NCI-H1436 treated with DMSO at 0.1 percent for 48 hours (cell line): ENCODE measurements at places on chromosomes 13 and 19.

DNA sequence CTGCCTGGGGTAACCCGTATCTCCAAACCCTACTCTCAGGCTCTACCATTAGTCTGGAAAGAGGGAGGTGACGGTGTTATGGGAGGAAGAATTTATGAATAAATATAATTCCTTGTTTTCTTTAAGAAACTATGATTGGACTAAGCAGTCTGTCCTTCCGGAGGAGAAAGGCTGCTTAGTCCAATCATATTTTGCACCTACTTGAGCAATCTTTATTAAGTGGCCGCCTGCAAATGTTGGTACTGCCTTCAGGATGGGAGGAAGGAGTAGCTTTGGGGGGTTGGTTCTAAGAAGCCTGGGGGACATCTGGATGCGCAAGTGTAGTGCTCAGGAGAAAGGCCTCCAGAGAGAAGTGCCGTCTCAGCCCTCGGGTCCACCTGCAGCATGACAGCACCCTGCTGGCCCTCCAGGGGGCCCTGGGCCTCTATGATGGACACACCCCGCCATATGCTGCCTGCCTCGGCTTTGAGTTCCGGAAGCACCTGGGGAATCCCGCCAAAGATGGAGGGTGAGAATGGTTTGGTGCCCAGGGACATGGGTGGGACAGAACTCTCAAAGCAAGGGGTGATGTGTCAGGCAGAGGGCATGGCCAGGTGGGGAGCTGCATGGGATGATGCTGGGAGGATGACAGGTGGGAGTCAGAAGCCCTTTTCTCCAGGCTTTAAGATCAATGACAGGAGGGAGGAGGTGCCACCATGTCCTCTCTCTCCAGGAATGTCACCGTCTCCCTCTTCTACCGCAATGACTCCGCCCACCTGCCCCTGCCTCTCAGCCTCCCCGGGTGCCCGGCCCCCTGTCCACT lies 4.1 kb downstream of the ACP4 start:
- DNase-seq: no peak

DNA sequence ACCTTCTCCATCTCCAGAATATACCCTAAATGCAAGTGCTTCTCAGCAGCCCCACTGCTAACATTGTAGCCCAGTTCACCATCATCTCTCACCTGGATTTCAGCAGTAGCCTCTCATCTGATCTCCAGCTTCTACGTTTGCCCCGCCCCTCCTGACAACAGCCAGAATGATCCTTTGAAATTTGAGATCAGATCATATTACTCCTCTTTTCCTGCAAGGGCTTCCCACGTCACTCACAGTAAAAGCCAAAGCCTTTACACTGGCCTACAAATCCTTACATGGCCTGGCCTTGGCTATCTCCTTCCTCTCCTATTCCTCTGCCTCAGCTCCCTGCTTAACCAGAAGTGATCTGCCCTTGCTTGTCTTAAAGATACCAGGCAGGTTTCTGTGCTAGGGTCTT lies 94.3 kb upstream of the NBEA start:
- no peak for DNase-seq

DNA sequence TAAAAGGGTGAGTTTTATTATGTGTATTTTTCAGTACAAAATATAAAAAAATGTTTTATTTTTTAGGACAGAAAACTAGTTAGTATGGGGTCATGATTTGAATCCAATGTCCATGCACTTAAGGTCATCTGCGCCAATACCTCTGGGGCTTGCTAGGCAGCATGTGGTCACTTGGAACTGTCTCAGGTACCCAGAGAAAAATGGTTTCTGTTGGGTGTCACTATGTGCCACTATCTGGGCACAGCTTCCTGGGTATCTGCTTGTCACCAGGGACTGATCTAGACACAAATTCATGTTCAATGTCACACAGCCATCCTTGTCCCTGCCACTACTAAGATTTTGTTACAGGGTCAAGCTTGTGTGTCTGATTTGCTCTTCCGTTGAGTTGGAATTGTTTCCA lies 100.4 kb downstream of the RGCC start:
- no peak for DNase-seq

GRCh38 chr13:113656003-113656588 lies 1.9 kb downstream of the ATP4B start:
- DNase-seq: no peak

DNA sequence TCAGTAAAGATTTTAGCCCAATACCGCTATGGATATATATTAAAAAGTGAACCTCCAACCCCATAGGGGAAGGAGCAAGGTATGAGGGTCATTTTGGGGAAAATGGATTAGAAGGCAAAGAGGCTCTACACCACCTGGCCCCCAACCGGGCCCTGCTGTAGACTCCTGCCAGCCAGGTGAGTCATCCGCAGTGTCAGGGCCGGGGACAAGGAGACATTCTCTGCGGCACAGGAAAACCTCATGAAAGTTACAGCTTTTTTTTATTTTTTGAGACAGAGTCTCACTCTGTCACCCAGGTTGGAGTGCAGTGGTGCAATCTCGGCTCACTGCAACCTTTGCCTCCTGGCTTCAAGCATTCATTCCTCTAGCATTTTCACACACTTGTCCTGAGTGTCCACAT lies 32.0 kb downstream of the ZFR2 start:
- DNase-seq: no peak

DNA sequence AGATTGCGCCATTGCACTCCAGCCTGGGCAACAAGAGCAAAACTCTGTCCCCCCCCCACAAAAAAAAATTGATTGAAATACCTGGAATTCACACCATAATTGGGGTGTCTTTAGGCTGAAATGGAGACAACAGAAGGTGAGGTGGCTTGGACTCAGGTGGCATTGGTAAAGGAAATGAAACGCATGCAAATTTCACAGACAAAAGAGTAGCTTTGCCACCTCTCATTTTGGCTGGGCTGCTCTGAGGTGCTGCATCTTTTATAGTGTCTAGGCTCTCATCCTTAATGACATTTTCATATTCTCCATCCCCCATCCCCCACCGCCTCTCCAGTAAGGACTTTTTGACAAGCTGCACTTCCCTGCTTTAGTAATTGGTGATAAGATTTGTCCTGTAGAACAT lies 6.9 kb downstream of the UBE2L5 start:
- DNase-seq: no peak

DNA sequence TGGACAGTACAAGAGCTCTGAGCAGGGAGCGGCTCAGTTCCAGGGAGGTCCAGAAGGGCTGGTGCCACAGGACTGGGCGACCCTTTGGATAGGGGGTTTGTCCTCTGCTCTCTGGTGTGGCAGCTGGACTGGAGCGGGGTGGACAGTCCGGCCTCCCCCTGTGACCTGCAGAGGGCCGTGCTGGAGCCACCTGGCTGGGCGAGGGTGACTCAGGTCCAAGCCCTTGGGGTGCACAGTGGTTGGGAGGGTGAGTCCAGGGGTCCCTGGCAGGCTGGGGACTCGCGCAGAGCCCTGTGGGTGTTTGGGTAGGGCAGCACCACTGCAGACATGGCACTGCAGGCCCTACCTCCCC lies 7.2 kb downstream of the SSBP4 start:
- DNase-seq: no peak

- DNase-seq: no peak
Measured at GRCh38 chr13:31134039-31134711, 27.5 kb downstream of the HSPH1 start.

- no peak for DNase-seq
Measured at GRCh38 chr13:32176696-32177095, 138.5 kb downstream of the ZAR1L start.

DNA sequence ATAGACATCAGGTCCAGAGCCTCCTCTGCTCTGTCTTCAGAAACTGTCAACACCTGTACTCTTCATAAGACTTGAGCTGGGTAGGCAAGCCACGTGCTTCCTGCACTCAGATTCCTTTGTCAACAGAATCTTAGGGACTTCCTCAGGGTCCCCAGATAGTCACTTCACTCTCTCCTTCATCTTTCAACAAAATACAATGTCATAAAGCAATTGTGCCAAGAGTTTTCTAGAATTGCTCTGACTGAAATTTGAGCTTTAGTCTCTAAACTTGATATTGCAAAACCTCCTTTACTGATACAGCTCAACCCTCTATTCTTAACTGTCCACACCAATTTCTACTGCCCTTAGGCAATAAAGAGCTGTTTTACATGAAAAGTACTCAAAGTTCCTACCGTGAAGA lies 179.9 kb downstream of the IRS2 start:
- DNase-seq: no peak

DNA sequence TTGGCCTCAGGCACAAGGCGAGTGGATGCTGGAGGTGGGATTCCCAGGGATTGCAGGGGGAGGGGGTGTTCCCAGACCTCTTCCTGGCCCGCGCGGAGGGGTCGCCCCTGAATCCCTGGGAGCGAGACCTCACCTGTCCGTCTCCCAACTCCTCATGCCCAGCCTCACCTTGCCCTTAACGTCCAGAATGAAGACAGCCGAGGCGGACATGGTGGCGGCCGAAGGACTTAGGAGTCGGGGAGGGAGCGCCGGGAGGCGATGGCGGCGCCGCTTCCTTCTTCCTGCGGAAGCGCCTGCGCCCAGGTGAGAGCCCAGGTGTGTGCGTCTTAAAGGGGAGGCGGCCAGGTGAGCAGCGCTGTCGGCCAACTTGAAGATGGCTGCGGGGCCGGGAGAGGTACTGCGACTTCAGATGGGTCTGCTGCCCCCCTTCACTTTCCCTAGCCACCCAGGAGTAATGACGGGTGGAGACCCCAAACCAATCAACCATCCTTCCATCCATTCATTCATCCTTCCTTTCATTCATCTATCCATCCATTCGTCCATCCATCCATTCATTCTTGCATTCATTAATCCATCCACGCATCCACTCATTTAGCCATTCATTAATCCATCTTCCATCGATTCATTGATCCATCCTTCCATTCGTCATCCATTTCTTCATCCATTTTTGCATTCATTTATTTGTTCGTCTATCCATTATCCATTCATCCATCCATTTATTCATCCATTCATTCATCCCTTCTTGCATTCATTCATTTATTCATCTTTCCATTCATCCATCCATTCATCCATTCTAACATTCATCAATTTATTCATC lies at the start of gene AP1M2:
Gene AP1M2, minus strand, starts transcription at position 291 of the 817 bp plus-strand sequence. Its CDS starts 81 bp downstream, at position 210.
- no peak for DNase-seq

GRCh38 chr13:93984052-93984451 lies 495.4 kb downstream of the DCT start:
- no peak for DNase-seq
